ENCODE measurements at places on chromosomes 2 and 18.

DNA sequence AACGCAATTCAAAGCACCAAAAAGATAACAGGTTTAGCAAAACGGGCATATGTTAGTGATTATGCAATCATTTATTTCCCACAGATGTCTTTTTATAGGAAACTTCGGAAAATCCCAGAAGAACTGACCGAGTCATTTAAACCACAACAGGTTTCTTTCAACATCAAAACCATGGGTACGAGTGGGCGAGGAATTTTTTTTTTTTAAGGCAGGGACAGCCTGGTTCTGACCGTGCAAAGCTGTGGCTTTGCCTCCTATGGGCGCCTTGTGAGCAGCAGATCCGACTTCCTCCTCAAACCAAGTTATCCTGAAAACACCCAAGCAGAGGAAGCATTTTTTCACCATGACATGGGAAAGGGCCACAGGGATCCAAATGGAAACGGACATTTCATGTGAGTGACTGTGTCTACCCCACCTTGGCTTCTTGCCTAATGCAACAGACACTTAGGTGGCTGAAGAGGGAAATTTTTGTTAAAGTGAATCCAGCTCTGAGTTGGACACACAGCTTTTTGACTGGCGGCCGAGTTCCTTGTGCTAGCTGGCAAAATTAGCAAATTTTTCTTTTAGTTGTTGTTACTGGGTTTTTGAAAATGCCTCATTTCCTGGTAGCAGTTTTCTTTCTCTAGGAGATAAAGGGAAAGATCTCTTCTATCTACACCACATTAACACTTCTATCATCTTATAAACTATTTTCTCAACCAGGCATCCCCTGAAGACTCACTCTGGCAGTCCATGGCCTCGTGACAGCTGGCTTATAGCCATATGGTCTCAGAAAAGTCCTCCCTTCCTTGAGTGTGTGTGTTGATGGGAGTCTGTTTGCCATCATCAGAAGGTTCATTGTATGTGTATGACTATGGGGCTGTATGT, 487.4 kb upstream of the ZEB2 start:
- DNase-seq: no peak

DNA sequence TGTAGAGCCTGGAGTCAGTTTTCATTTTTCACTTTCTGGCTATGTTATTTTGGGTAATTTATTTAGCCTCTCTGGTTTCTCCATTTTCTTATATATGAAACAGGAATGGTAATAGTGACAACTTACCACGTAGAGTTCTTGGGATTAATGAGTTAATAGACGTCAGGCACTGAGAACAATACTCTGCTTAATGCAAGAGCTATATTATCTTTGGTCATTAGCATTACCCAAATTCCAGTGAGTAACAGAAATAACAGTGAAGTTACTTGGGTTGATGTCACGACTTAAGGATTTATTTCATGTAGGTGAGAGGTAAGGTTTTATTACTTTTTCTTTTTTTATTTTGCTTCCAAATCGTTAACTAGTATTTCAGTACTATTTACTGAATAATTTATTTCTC, 601.0 kb upstream of the GCFC2 start:
- no peak for DNase-seq

DNA sequence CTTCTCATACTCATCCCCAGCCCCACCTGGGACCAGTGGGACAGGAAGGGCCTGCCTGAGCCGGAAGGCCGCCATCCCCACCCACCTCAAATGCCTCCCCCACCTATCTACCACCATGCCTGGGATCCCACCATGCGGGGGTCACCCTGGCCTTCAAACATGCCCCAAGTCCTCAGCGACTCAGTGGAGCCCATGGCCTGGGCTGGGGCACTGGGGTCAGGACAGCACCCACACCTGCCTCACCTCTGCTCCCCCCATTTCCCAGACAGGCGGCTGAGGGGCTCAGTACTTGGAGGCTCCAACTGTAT, 7.6 kb downstream of the INHBB start:
- no peak for DNase-seq

DNA sequence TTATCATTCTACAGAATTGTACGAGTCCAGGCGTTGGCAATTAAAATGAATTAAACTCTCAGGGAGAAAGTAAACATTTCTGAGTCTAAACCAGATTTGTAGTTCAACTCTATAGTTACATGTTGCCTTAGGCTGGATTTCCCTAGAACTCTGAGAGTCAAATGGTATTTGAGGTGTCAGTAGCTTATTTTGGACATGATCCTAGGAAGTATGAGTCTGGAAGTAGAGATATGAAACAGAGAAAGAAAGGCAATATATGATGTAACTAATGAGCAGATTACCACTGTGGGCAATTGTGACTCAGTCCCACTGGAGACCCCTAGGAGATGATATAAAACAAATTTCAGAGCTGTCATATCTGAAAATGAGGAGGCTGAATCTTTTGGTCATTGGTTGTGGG, 199.1 kb upstream of the UBE2E3 start:
- DNase-seq: no peak

- no peak for DNase-seq
Measured at GRCh38 chr2:24272907-24273306, 87.4 kb downstream of the ITSN2 start.

DNA sequence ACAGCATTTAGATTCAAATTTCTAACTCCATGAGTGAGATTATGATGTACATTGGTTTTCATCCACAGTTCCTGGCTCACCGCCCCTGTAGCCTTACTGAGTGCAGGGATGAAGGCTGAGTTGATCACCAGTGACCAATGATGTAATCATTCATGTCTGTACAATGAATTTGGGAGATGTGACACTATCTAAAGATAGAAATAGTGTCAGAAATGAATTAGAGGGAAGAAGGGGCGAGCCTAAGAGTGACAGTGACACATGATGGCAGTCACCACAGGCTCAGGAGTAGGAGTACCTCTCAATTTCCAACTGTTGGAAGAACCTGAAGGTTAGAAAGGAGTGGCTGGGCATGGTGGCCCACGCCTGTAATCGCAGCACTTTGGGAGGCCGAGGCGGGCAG, 3.2 kb downstream of the METTL4 start:
- no peak for DNase-seq

GRCh38 chr2:147740211-147740927, 104.5 kb upstream of the ACVR2A start:
- DNase-seq: no peak
